ENCODE measurements at places on chromosomes 1 and 21.

- peak; percentile 56 for DNase-seq
Measured at GRCh38 chr1:66275601-66276023, 258.3 kb upstream of the SGIP1 start.

DNA sequence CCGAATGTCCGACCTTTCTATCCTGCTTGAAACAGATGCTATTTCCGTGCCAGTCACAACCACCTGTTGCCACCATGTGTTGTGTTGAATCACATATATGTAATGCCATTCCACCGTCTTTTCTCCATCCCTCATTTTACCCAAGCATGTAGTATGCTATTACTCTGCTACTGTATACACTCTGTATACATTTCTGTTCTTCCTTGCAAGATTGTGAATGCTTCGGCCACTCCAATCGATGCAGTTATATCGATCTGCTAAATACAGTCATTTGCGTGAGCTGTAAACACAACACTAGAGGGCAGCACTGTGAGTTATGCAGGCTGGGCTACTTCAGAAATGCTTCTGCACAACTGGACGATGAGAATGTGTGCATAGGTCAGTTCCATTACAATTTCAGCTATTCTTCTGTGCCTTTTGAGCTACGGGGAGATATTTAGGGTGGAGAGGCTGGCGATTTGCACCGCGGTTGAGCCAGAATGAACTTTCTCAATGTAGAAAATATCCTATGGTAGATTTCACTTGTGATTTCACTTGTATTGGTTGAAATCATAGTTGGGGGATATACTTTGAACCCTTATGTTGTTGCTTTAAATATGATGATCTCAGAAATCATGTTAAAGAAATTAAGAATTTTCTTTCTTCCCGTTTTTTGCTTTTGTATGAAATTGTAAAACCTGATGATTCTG lies 289.8 kb downstream of the NTNG1 start:
- DNase-seq = peak; percentile 48

DNA sequence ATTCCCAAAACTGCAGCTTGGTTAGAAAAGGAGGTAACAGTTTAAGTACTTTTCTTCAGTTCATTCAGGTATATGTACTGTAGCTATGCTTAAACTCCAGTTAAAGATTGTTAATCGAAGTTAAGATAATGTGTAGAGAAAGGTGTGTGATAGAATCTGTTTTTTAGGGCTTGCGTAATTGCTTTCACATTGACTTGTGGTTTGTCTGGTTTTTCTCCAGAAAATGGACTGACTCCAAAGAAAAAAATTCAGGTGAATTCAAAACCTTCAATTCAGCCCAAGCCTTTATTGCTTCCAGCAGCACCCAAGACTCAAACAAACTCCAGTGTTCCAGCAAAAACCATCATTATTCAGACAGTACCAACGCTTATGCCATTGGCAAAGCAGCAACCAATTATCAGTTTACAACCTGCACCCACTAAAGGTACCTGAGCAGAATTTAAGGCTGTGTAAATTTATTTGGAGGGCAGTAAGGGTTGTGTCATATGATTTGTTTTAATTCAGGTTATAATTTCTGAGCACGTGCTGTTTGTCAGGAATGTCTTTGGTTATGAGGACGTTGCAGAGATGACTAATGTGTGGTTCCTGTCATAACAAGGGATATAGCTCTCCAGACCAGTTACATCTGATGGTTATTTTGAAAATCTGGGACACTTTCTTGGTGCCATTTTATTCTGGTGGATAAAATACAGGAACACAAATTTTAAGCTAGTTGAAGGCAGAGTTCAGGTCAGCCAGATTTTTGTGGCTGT lies 26.0 kb downstream of the ATF6 start:
- DNase-seq = no peak

DNA sequence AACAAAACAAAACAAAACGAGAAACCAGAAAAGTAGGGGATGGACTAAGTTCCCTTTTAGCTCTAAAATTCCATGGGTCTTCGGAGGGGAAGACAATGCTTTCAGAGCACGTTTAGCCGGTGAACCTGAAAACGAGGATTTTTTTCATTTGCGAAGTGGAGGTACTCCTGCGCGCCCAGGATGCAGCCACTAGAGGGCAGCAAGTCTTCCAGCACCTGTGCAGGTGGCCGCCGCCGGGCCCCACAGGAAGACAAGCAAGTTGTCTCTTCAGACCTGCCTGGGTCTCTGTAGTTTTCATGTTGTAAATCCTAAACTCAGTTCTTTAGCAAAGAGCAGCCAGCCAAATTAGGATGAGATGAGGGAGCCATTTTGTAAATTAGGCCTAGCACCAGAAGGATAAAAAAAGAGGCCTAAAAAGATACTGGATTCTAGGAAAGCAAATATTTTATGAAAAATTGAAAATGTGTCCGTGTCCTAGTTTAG lies 17.7 kb upstream of the SNX27 start:
- DNase-seq = peak; percentile 94

DNA sequence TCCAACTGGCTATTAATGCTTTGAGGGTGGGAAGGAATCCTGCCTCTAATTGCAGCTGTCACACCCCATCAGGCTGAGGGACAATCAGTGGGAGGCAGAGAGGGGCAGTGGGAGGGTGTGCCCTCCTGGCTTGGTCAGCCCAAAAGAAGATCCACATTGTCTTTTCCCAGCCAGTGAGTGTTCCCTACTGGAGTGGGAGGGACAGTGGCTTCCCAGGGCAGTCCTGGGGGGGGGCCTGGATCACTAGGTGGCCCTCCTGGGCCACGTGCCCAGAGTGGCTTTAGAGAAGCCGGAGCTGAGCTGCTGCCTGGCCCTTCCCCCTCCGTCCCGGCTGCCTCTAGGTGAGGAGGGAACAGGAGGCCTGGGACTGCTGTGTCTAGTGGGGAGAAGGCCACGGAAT lies 14.0 kb downstream of the INKA2 start:
- DNase-seq = no peak

DNA sequence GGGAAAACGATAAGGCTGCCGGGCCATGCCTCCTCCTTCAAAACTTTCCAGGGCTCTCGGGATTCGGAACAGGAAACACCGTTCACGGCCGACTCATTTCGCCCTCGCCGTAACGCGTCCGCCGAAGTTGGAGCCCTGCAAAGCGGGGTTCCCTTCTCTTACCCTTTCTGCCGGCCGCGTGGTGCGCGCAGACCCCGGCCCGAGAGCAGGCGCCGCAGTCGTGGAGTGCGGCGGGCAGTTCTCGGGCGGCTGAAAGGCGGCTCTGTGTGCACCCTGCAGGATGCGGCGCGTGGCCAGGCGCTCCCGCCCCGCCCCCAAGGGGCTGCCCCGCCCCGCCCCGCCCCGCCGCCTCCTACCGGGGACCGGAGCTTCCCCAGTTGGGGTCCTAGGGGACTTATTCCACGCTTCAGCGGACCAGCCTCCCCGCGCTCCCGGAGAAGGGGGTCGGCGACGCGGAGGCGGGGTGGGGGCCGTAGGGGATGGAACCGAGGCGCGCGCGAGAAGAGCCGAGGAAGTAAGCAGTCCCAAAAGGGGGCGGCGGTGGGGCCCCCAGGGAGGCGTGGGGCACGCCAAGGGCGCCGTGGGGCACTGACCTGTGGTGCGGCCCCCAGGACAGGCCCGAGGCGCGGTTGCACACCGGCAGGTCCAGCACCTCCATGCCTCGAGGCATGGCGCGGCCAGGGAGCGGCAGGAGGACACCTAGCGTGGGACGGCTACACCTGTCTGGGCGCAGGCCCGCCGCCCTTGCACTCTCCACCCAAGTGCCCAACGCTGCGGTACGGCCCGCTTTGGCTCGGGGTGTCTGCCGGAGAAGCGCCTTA lies at the start of gene MCOLN2:
Gene MCOLN2, minus strand, starts transcription at position 268 of the 821 bp plus-strand sequence. Its CDS starts 241 bp downstream, at position 27.
- DNase-seq = peak; percentile 75

DNA sequence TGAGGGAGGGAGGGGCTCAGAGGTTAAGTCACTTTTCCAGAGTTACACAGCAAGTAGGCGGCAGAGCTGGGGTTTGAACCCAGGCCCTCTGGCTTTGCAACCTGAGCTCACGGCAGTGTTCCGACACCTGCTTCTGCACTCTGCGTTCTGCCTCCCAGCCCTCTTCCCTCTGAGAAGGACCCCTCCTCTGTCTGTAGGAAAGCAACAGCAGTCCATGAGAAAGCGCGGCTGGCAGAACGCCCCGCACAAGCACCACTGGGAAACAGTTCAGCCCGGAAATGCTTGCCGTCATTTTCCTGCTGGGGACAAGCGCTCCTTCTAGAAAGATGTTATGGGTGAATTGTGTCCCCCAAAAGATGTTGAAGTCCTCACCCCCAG lies 241.1 kb downstream of the NPHP4 start:
- DNase-seq = no peak

DNA sequence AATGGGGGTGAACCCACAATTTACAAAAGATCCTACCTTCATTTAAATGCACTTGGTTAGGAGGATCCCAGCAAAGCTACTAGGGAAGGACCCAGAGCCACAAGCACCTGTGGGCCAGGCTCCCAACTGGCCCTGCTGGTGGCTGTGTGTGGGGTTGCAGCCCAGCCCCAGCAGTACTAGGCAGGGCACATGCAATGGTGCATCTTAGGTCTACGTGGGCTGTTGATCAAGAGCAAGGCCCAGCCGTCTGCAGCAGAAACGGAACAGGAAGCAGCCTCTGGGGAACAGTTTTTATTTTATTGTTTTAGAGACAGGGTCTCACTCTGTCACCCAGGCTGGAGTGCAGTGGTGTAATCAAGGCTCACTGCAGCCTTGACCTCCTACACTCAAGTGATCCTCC lies 134.1 kb upstream of the RAB4A start:
- DNase-seq = no peak

DNA sequence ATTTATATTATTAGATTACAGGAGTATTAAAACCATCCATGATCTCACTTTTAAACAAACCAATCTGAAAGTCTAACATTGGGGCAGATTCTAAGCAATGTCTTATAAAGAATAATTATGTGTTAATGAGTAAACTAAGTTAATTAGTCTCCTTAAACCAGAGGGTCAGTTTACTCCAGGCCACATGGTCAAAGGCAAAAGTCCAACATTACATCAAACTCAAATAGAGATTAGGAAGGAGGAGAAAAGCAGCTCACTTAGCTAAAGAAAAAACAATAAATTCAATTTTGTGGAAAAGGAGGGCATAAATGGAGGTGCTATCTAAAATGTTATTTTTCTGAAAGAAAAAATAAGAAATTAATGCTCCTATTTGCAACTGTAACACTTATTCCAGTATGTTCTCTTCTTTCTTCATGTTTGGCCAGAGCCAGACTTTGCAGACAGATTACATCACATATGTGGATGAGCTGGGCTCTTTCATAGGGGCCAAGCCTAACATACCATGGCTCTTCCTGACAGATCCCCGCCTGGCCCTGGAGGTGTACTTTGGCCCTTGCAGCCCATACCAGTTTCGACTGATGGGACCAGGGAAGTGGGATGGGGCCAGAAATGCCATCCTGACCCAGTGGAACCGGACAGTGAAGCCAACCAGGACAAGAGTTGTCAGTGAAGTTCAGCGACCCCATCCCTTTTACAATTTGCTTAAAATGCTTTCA lies 24.3 kb upstream of the FMO2 start:
- no peak for DNase-seq

DNA sequence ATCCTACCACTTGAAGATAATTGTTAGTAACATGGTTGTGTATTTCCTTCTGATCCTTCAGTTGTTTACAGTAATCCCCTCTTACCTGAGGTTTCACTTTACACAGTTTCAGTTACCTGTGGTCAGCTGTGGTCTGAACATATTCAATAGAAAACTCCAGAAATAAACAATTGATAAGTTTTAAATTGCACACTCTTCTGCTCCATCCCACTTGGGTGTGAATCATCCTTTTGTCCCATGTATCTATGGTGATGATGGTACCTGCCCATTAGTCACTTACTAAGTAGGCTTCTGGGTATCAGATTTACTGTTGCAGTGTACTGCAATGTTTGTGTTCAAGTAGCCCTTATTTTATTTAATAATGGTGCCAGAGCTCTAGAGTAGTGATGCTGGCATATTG lies 62.5 kb downstream of the OSBPL9 start:
- no peak for DNase-seq

DNA sequence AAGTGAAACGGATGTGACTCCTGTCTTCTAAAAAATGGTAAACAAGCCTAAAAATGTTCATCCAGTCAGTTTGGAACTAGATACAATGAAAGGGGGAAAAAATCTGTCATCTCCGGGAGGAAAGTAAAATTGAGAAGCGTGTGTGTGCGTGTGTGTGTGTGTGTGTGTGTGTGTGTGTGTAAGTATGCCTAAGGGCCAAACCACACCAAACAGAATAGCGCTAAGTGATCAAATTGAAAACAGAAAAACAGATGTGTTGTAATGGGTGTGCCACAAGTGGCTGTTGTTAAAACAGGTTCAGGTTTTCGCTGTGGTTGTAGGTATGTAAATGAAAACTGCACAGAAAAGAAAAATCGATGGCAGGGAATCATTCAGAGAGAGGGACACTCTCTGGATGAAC lies 106.7 kb downstream of the RNF220 start:
- DNase-seq = peak; percentile 33

DNA sequence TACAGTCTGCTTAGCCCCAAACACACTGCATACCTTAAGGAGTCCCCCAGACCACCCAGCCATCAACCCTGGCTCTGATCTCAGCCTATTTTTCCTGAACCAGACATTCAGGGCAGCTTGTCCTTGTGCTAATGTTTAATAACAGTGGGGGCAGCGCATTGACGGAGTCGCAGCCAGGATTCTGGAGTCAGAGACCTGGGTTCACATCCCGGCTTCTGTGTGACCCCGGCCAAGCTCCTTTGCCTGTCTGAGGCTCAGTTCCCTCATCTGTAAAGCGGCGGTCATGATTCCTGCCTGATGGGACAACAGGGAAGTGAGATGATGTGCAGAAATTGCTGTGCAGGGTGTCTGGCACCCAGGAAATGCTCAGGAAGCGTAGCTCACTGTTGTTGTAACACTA lies 63.1 kb downstream of the MATN1 start:
- DNase-seq = no peak

GRCh38 chr1:90557706-90558105 lies 159.4 kb downstream of the BARHL2 start:
- no peak for DNase-seq

- no peak for DNase-seq
Measured at GRCh38 chr1:174265282-174265681, 106.0 kb downstream of the RABGAP1L start.

DNA sequence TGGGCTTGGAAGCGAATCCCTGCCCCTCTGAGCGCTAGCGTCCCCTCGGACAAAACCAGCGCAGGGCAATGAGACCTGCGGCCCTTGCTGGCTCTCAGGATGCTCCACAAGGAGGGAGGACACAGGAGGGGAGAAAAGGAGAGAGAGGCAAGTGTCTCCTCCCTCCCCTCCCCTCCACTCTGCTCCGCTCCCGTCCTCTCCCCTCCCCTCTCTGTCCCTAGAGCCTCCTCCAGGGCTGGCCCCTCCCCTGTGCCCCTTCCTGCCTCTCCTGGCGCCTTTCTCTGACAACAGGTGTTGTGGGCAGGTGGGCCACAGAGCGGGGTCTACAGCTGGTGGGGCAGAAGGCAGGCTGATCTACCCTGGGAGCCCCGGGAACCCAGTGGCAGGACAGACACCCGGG lies 35.2 kb downstream of the TP73 start:
- DNase-seq = no peak

GRCh38 chr1:30268923-30269666 lies 454.3 kb downstream of the MATN1 start:
- DNase-seq = no peak

GRCh38 chr1:98461873-98462385 lies 199.6 kb upstream of the SNX7 start:
- DNase-seq = no peak

GRCh38 chr1:43446881-43447835 lies 6.6 kb downstream of the HYI start:
- no peak for DNase-seq
